ENCODE measurements at places on chromosomes 4 and X.

- no peak for DNase-seq
Measured at GRCh38 chrX:49976682-49977197, 54.3 kb downstream of the CLCN5 start.

DNA sequence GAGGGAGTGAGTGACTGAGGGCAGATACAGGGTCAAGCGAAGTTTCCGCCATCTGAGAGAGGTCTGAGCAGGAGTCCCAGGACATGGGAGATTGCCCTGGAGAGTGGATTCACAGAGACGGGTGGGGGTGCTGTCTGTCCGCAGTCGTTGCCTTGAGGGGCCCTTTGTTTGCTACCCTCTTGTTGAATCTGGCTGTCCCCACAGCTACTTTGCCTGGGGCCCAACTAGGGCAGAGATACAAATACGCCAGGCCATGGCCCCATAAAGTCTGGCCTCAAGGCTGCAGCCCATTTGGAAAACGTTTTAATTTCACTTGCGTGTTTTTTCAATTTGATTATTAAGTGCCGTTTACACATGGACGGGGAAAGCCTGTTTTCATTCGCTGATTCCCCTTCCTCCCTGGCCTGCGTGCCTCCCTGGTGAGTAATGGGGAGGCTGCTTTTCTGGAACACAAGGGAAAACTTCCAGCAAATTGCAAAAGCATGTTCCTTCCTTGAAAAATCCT is 134.4 kb downstream of the SMIM20 start:
- DNase-seq: peak; percentile 61

DNA sequence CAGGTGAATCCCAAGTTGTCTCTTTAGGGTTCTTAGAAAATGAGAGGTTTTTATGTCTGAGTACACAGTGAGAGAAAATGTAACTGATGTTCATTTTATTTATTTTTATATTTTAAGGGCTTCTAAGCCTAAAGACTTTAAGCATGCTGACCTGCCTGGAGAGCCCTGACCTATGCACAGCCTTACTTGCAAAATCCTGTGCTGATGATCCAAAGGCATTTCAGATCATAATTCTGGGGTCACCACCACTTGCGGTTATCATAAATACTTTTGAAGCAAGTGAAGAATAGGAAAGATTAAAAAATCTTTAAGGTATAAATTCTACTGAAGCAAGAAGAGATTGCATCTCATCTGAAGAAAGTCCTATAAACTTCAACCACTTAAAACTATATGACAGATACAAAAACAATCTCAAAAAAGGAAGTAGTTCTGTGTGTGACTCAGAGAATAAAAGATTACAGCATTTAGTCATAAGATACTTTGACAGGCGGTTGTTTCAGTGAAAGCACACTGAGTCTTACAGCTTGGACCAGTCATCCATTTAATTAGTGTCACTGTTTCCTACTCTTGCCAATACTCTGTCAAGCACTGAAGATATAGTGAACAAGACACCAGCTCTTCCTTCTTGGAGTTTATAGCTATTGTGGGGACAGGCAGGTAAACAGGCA is 245.2 kb upstream of the DIPK2B start:
- peak; percentile 89 for DNase-seq

DNA sequence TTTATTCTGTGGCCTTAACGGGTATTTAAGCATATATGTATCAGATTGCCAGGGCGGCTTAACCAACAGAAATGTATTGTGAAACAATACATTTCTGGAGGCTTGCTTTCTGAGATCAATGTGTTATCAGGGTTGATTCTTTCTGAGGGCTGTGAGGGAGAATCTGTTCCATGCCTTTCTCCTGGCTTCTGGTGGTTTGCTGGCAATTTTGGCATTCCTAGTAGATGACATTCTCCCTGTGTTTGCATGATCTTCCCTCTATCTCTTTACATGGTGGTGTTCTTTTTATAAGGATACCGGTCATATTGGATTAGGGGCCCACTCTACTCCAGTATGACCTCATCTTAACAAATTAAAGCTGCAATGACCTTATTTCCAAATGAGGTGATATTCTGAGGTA is 16.9 kb upstream of the CEP135 start:
- DNase-seq: no peak

DNA sequence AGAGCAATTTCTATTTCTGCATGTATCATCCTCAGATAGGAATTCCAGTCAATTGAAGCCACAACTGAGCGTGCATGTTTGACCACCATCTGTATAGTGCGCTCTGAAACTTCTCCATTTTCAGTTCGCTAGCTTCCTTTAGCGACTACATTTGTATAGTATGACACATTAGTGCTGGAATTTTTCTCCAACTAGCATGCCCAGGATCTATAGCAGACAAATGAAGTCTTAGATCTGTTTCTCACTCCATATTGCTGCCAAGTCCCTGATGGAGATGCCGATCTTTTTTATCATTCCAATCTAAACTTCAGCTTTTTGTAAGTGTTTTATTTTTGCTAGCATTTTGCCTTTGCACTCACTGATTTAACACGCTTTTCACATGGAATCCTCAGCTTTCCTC is 774.8 kb upstream of the TENM3 start:
- DNase-seq: no peak

- peak; percentile 23 for DNase-seq
Measured at GRCh38 chr4:53640576-53641453, 49.5 kb upstream of the LNX1 start.

GRCh38 chr4:137707626-137708025 is 175.3 kb upstream of the PCDH18 start:
- peak; percentile 21 for DNase-seq

- DNase-seq: no peak
Measured at GRCh38 chr4:25437926-25438325, 60.9 kb downstream of the ANAPC4 start.

All from renal cortical epithelial cell (primary cell).